ENCODE measurements at places on chromosomes 12 and 14. TPM values are rescaled to one million over a fixed set of nuclear protein-coding genes. Genes with fewer than 3 reads are reported as not detected.

Gene KRT6C
- not detected for total RNA-seq

Gene GLS2
- 5.2 TPM for total RNA-seq

Gene AKAP5
- 1.7 TPM for total RNA-seq

Gene RND1
- 4.9 TPM for total RNA-seq

Gene CAPZA3
- not detected for total RNA-seq

Gene RNASE3
- total RNA-seq, result not detected

Gene CLEC12A
- 5.2 TPM for total RNA-seq

Gene NFATC4
- not detected for total RNA-seq

Gene RAD51AP1
- total RNA-seq, result 44.6 TPM

Gene KCNC2
- not detected for total RNA-seq

Gene UNC119B
- 19.5 TPM for total RNA-seq

Gene USP44
- total RNA-seq, result 28.8 TPM

GRCh38 chr14:68342216-68342763 is 450.6 kb downstream of the ZFP36L1 start:
- H3K4me1 ChIP-seq, result peaks cover 14% of the 10 kb centered on the region
- H3K36me3 ChIP-seq, result peaks cover 21% of the 10 kb centered on the region
- no peak overlapping the region for H3K4me3 ChIP-seq

DNA sequence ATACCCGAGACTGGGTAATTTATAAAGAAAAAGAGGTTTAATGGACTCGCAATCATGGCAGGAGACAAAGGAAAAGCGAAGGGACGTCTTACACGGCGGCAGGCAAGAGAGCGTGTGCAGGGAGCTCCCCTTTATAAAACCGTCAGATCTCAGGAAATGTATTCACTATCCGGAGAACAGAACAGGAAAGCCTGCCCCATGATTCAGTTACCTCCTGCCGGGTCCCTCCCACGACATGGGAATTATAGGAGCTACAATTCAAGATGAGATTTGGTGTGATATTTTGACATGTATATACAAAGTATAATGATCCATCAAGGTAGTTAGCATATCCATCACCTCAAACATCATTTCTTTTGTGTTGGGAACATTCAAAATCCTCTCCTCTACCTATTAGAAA is 2.3 kb upstream of the CDCA4 start:
- peaks cover 21% of the 10 kb centered on the region for H3K4me1 ChIP-seq
- DNase-seq, result no peak
- no peak overlapping the region for H3K27ac ChIP-seq
- H3K4me3 ChIP-seq, result no peak overlapping the region
- H3K36me3 ChIP-seq, result peaks cover 17% of the 10 kb centered on the region
- H3K27me3 ChIP-seq, result no peaks in the 10 kb centered on the region

DNA sequence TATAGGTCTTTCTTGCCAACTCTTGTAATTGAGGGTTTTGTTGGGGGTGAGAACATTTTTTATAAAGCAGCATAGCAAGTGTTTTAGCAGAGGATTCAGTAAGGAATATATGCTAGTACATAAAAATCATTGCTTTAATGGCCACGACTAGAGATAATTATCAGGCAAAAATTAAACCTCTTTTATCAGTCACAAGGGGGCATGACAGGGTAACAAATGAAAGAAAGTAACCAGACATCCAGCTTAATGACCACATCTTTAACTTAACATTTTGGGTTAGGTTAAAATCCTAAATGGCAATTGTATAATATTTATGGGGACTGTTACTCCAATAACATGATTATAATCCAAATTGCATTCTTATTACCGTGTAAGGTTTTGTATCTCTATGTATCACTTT is 119.6 kb downstream of the LRRIQ1 start:
- H3K27ac ChIP-seq, result no peak overlapping the region
- H3K27me3 ChIP-seq, result no peaks in the 10 kb centered on the region
- H3K36me3 ChIP-seq, result no peaks in the 10 kb centered on the region
- DNase-seq, result no peak

DNA sequence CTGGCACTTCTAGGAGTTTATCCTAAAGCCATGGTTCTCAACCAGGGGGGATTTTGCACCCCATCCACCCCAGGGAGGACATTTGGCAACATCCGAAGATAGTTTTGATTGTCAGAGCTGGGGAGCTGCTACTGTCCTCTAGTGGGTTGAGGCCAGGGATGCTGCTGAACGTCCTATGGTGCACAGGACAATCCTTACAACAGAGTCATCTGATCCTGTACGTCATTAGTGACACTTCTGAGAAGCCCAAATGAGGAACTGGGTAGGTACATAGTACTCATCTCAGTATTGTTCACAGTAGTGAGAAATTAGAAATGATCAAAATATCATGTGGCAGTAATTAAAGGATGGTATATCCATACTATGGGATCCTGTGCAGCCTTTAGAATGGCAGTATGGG is 185.1 kb downstream of the CHST11 start:
- no peak overlapping the region for H3K27ac ChIP-seq
- peaks cover 52% of the 10 kb centered on the region for H3K36me3 ChIP-seq
- no peak overlapping the region for H3K4me3 ChIP-seq
- H3K4me1 ChIP-seq, result peaks cover 42% of the 10 kb centered on the region

GRCh38 chr12:101414533-101415119 is 7.1 kb upstream of the ARL1 start:
- no peak for DNase-seq
- H3K4me3 ChIP-seq, result no peak overlapping the region
- H3K27ac ChIP-seq, result no peak overlapping the region
- no peaks in the 10 kb centered on the region for H3K4me1 ChIP-seq
- peaks cover 6% of the 10 kb centered on the region for H3K27me3 ChIP-seq

GRCh38 chr14:88163731-88164255 is 158.9 kb downstream of the GPR65 start:
- H3K4me1 ChIP-seq, result peaks cover 34% of the 10 kb centered on the region
- DNase-seq, result no peak
- H3K27me3 ChIP-seq, result peaks cover 7% of the 10 kb centered on the region

GRCh38 chr12:89756585-89757398 is 48.2 kb upstream of the ATP2B1 start:
- H3K27ac ChIP-seq, result no peak overlapping the region
- H3K36me3 ChIP-seq, result no peaks in the 10 kb centered on the region
- no peak overlapping the region for H3K4me3 ChIP-seq
- no peaks in the 10 kb centered on the region for H3K27me3 ChIP-seq
- H3K4me1 ChIP-seq, result peaks cover 19% of the 10 kb centered on the region

GRCh38 chr14:70643967-70644366 is 2.3 kb downstream of the TTC9 start:
- H3K27me3 ChIP-seq, result no peaks in the 10 kb centered on the region
- DNase-seq, result no peak
- H3K4me1 ChIP-seq, result peaks cover 43% of the 10 kb centered on the region
- peak overlapping the region; percentile 92 for H3K4me3 ChIP-seq
- H3K27ac ChIP-seq, result peak overlapping the region; percentile 77

GRCh38 chr12:56487448-56488040 is 417 bp downstream of the GLS2 start:
- no peak for DNase-seq
- peaks cover 46% of the 10 kb centered on the region for H3K27me3 ChIP-seq
- H3K4me3 ChIP-seq, result peak overlapping the region; percentile 85
- H3K36me3 ChIP-seq, result peaks cover 2% of the 10 kb centered on the region

- H3K4me3 ChIP-seq, result no peak overlapping the region
- no peaks in the 10 kb centered on the region for H3K27me3 ChIP-seq
- no peak for DNase-seq
Observed at GRCh38 chr14:87975636-87976035, 17.3 kb downstream of the GALC start.

- H3K4me1 ChIP-seq, result peaks cover 19% of the 10 kb centered on the region
- H3K36me3 ChIP-seq, result peaks cover 32% of the 10 kb centered on the region
- no peaks in the 10 kb centered on the region for H3K27me3 ChIP-seq
- H3K4me3 ChIP-seq, result no peak overlapping the region
Observed at GRCh38 chr14:73727166-73727565, 13.0 kb upstream of the PNMA1 start.

DNA sequence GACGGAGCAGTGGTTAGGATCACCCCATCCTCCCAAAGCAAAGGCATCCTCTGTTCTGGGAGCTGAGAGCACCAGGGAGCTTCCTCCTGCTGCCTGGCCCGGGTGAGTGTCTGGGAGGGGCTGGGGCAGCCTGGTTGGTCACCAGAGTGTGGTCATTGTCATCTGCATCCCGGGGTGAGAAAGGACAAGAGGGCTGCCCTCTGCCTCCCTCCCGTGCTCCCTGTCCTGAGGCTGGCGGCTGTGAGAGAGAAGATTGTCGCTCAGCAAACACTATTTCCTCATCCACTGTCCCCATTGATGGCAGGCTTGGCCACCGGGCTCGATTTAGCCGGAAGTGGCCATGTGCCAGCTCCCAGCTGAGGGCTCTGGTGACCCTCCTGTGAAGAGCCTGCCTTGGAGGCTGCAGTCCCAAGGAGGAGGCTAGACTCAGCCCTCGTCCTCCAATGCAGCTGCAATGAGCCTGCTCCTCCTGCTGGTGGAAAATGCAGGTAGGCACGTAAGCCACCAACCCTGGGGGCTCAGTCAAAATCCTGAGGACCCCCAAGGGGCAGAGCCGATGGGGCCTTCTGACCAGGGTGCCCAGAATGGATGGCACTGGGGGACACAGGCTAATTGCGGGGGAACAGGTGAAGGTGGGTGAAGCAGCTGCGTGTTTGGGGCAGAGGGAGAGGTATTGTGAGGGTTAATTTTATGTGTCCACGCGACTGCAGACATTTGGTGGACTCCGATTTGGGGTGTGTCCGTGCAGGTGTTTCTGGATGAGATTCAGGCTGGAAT is 155.7 kb downstream of the KIF26A start:
- H3K4me3 ChIP-seq, result no peak overlapping the region
- no peaks in the 10 kb centered on the region for H3K36me3 ChIP-seq

DNA sequence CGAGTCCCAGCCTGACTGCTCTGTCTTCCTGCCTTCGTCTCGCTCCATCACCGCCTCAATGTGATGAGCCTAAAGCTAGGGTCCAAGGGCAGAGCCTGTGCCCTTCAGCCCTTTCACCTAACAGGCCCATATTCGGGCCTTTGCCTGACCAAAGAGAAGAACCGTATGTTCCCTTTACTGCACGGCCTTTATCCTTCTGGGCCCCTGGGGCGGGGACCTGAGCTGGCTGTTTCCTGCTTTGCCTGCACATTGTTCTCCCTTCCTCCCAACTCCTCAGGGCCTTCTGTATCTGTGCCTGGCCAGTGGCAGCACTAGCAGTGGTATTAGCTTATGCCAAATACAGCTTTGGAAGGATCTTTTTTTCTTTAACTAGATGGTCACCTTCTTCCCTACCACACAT is 8.5 kb upstream of the MYL6B start:
- peak overlapping the region; percentile 82 for H3K27ac ChIP-seq
- no peaks in the 10 kb centered on the region for H3K27me3 ChIP-seq
- no peak overlapping the region for H3K4me3 ChIP-seq
- H3K36me3 ChIP-seq, result peaks cover 51% of the 10 kb centered on the region

GRCh38 chr12:109744026-109744425 is 30.4 kb downstream of the FAM222A start:
- H3K36me3 ChIP-seq, result no peaks in the 10 kb centered on the region
- H3K4me3 ChIP-seq, result no peak overlapping the region
- peaks cover 10% of the 10 kb centered on the region for H3K27me3 ChIP-seq
- no peaks in the 10 kb centered on the region for H3K4me1 ChIP-seq
